ENCODE measurements at places on chromosomes 4 and X.

- DNase-seq = no peak
Observed at GRCh38 chr4:16721613-16722291, 176.7 kb downstream of the LDB2 start.

- DNase-seq = no peak
Observed at GRCh38 chr4:113811359-113811758, 49.8 kb upstream of the CAMK2D start.

- DNase-seq = no peak
Observed at GRCh38 chr4:74942918-74943253, 10.0 kb downstream of the PARM1 start.

- no peak for DNase-seq
Observed at GRCh38 chr4:90234916-90235547, 107.8 kb downstream of the CCSER1 start.

DNA sequence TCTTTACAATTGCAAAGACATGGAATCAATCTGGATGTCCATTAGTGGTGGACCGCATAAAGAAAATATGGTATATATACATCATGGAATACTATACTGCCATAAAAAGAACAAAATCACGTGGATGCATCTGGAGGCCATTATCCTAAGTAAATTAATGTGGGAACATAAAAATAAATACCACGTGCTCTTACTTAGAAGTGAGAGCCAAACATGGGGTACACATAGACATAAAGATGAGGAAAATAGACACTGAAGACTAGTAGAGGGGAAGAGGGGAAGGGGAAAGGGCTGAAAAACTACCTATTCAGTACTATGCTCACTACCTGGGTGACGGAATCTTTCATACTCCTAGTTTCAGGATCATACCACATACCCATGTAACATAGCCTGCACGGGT, 179.3 kb upstream of the TECRL start:
- DNase-seq = no peak

DNA sequence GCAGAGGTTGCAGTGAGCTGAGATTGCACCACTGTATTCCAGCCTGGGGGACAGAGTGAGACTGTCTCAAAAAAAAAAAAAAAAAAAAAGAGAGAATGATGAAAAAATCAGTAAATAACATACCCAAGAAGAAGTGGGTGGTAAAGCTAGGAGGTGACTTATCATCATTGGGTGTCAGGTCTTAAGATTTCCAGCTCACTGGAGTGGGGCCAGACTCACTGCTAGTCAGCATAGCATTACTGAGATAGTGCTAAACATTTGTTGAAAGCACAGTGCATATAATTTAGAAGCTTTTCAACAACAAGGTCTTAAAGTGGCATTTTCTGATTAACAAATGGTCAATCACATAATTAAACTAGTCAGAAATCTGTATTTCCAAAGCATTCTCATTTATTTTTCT, 221.8 kb upstream of the GYPA start:
- no peak for DNase-seq

DNA sequence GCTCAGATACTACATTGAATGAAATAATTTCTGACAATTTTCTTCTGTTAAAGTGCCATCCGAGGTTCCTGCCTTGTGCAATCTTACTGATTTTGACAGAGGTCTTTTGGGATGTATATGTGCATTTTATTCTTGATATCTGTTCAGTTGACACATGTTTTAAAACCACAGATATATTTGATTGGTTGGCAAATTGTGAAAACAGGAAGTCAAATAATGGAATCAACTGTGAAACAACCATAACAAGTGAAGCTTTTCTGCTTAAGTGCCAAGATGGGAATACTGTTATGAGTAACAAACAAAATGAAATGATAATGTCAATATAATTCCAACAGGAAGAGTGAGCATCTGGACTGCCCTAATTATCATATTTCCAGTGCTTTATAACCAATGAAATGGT, 84.9 kb upstream of the TET2 start:
- DNase-seq = no peak

GRCh38 chr4:3491681-3492405, 28.7 kb downstream of the DOK7 start:
- no peak for DNase-seq

DNA sequence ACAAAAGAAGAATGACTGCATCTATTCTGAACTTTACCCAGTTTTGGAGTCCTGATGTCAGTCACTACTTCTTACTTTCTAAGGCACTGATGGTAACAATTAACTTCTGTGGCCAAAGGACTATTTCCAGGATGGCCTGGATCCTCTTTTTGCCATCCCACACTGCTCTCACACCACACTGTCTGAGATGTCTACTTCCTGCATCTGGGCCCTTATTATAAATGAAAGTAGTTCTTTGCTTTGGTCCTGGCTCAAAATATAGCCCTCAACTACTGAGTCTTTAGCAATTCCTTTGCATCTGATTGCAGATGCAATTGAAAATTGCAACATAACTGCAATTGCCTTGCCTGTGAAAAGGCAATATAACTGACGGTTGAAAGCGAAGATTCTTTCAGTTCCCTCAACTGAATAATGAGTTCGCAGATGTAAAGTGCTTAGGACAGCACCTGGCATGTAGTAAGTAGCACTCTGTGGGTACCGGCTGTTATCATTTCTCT, 44.2 kb downstream of the COQ2 start:
- DNase-seq = no peak

DNA sequence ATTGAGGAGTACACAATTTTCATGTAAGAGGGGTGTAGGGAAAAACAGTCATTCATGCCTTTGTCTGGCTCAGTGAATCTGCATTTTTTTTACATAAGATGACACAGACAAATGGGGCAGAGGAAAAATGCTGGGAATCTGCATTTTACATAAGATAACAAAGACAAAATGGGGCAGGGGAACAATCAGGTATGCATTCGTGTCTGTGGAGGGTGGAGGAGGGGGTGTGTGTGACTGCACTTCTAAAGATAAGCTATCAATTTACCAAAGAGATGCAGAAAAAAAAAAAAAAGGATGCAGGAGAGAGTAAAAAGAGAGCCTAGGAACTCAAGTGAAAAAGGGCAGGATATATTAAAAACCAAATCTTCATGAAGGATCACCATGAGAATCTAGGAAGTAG, 637.4 kb downstream of the ZNF674 start:
- no peak for DNase-seq

DNA sequence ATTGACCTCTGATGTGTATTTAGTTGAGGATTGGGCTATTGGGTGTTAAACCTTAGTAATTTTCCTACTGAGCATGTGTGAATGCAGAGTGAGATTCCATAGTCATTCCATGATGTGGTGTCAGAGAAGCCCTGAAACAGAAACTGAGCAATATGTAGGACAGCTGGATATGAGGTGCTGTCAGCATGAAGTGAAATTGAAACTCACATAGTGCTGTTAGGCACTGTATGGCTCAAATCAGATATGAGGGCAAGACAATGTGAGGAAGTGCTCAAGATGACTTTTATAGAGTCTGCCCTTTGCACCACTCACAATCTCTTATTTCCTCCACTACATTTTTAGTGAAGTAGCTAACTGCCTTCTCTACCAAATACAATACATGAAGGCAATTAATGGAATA, 188.3 kb downstream of the SH3BGRL start:
- DNase-seq = no peak

DNA sequence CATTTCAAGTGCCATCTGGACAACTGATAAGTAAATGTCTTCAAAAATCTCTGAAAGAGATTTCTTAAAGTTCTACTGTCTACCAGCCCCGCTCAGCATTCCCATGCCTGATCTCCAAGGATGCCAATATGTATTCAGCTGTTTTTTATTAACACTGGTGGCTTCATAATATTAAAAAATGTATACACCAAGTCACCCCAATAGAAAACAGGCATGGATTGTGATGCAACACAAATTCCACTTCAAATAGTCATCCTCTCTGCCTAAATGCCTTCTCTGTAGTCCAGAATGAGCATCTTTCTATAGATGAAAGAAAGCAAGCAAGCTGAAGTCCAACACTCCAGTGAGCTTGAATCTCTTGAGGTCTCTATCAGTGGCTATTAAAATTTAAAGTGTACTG, 152.2 kb upstream of the PPARGC1A start:
- DNase-seq = no peak

GRCh38 chrX:28966331-28966730, 379.1 kb downstream of the IL1RAPL1 start:
- no peak for DNase-seq

DNA sequence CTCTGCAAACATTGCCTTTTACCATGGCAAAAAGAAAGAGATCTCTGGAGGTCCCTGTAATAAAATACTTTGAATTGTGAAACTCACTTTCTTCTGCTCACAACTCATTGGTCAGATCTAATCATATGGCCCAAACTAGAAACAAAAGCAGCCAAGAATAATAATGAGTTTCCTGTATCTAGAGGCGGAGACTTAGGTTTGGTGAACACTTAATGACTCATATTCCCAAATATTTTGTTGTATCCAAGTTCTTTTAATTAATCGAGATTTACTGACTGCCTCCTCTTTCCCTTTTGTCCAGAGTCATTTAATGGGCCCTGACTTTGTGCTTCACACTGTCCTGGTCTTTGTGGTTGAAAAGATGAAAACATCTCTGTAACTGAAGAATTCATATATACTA, 190.6 kb downstream of the CCSER1 start:
- DNase-seq = no peak

DNA sequence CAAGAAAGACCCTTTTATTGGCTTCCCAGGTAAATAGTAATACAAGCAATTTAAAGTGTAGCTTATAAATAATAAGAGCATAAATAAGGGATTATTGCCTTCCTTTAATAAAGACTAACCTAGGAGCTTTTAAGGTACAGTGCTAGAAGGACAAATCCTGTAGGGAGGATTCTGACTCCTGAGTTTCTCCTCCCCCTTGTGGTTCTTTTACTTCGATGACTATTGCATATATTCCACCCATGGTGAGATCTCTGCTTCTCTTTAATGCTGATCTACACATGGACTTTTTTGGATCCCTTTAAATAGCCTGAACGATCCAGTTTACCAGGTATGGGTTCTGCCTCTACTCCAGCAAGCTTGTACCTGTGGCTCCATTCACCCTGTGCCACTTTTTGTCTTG, 2.5 kb downstream of the GALNT7 start:
- no peak for DNase-seq

GRCh38 chr4:120801137-120801758, 121.3 kb downstream of the PRDM5 start:
- no peak for DNase-seq

- DNase-seq = no peak
Observed at GRCh38 chr4:40992472-40993295, 221.7 kb downstream of the APBB2 start.

DNA sequence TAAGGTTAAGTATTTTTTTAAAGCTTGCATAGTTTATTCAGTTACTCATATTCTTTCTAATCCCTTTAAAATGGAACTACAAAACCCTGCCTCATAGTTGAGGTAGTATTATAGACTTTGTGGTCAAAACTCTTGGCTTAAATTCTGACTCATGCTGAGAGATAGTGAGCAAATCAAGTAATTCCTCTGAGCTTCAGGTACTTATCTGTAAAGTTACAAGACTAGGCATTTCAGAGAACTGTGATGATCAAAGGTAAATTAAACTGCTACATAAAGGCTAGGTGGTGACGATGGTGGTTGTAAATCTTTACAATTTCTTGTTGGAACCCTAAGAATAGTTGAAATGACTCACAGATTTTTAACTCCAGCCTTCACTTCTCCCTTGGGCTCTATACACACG, 3.2 kb upstream of the CLOCK start:
- no peak for DNase-seq

- DNase-seq = no peak
Observed at GRCh38 chr4:185819144-185819543, 7.2 kb upstream of the SORBS2 start.

GRCh38 chr4:120672076-120672475, 250.4 kb downstream of the PRDM5 start:
- no peak for DNase-seq

DNA sequence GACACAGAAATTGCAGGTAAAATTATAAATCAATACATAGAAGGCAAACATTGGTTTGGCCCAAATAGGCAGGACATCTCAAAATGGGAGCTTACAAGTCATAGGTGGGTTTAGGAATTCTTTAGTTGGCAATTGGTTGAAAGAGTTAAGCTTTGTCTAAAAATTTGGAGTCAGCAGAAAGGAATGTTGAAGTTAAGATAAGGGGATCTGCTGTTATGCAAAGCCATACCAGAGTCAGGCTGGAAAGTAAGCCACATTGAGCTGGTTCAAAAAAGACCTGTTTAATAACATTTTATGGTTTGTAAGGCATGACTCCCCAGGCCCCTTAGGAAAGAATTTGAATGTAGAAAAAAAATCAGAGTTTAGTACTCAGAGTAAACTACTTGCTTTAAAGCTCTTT, 92.6 kb downstream of the IL13RA2 start:
- DNase-seq = no peak

DNA sequence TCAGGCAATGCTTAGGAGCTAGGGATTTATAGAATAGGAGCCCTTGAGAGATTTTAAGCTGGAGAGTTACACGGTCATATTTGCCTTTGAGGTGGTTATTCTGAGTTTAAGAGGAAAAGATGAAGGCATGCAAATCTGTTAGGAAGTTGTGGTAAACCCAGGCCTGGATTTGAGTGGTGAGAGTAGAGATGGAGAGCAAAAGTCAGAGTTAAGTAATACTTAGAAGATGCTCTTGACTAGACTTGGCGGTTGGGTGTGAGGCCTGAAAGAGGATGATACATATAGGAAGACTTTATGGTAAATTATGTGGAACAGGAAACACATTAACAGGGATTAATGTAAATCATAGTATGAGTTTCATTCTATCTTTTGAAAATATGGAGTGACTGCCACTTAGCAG, 136.0 kb upstream of the ARX start:
- no peak for DNase-seq

GRCh38 chr4:88320224-88320779, 35.9 kb upstream of the PPM1K start:
- DNase-seq = no peak

DNA sequence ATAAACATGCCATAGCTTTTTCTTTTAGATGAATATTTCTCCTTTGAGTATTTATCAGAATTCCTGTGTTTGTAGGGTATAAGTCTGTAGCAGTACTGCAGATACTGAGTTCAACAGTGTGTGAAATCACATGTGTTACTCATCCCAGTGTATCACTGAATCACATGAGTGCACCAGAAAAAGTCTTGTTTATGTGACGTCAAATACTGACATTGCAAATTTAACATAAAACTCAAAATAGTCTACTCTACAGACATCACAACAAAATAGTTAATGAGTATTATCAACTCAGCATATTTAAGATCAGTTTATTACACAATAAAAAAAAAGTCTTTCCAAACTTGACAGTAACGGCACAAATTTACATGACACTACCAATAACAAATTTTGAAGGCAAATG, 221.3 kb downstream of the DCTD start:
- no peak for DNase-seq

DNA sequence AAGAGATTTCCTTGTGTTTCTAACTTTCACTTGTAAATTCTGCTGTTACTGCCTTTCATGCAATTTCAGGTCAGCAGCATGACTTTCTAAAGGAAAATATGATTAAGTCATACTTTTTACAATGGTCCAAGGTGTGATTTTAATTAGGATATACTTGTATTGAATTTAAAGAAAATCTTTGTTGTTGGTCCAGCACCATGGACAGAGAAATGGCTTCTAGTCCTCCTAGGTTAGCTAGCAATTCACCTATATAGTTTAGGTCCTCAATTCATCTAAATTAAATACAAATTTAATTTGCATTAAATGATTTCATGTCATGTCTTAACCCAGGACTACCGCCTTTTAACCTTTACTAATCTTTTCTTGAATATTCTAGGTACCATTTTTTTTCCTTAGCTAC, 304.9 kb upstream of the RPS6KA3 start:
- DNase-seq = no peak

- no peak for DNase-seq
Observed at GRCh38 chr4:160423879-160424451, 1321.1 kb downstream of the RAPGEF2 start.

- no peak for DNase-seq
Observed at GRCh38 chr4:4659871-4660651, 118.2 kb upstream of the STX18 start.

Data from stimulated activated CD4-positive, alpha-beta T cell treated with anti-CD3 and anti-CD28 coated beads, Interleukin-1b, Interleukin-23, amount 100 ng/mL, for 4 hours (primary cell).